ENCODE measurements at places on chromosomes 11 and 22.

GRCh38 chr11:16011396-16011795, 344.9 kb downstream of the SOX6 start:
- DNase-seq: no peak

DNA sequence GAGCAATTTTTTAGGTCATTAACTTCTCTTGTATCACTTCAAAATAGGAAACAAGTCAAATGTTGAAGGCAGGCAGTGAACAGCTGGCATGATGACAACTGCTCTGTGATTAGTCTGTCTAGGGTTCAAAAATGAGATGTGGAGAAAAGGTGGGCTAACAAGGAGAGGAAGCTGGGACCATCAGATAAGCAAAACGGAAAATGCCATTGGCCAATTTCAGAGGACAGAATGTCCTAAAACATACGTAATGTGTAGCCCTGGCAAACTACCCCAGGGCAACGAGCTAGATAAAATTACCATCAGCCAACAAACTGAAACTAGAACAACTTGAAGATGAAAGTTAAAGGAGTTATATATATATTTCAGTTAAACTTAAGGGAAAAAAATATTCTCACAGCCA, 93.2 kb downstream of the RELT start:
- no peak for DNase-seq

DNA sequence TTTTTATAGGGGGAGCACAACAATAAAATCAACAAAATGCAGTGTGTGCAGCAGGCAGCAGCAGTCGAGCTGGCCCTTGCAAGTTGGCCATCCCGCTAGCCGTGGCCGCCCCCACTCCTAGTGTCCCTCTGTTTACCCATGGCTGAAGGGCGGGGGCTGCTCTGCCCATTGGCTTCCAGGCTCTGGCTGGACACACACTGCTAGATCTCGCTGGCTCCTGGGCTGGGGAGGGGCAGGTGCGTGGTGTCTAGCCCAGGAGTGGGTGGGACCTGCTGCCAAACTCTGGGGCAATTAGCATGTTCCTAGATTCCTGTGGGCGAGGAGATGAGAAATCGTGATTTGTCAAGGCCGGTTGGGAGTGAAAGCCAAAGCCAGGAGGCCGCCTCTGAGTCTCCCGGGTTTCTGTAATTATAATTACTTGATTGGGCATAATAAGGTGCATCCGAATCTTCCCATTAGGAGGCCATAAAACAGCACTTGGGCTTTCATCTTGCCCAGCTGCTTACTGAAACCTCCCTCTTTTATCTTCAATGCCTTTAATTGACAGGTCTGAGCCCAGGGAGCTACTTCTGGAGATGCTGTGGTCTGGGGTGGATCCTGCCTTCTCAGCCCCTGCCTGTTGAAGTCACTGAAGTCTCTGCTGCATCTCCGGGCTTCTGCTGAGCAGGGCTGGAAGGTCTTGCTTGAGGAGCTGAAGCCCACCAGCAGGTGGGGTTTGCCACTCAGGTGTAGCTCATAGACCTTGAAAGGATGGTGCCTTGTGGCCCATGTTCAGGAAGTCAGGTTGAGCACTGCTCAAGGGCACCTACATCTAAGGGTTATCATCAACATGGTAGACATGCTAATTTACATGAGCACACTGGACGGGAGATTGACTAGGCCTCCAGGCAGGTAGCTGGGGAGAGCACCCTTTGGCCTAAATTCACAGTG, 44.5 kb upstream of the DKK3 start:
- no peak for DNase-seq

- no peak for DNase-seq
These were observed 874.4 kb upstream of the TENM4 start for GRCh38 chr11:80315200-80315599.

DNA sequence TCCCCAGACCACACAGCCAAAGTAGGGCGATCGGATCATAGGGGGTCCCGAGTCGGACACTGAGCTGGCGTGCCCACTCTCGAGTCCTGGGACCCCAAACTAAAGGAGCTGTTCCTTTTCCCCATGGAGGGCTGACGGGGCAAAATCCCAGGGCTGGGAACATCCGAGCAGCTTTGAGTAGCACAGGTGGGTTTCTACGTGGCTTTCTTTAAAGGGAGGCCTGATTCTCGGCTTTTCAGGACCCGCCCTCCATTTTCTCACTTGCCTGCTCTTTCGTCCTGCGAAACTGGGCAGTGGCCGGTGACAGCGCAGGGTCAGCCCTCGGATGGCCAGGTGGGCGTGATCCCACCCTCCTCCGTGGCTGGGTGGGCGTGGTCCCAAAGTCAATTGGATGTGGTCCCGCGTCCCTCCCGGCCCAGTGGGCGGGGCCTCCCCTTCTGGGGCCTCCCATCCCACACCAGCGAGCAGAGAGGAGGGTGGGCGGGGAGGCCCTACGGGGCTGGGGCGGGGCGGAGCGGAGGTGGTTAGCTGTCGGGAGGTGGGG, 17.5 kb upstream of the TXNRD2 start:
- no peak for DNase-seq

DNA sequence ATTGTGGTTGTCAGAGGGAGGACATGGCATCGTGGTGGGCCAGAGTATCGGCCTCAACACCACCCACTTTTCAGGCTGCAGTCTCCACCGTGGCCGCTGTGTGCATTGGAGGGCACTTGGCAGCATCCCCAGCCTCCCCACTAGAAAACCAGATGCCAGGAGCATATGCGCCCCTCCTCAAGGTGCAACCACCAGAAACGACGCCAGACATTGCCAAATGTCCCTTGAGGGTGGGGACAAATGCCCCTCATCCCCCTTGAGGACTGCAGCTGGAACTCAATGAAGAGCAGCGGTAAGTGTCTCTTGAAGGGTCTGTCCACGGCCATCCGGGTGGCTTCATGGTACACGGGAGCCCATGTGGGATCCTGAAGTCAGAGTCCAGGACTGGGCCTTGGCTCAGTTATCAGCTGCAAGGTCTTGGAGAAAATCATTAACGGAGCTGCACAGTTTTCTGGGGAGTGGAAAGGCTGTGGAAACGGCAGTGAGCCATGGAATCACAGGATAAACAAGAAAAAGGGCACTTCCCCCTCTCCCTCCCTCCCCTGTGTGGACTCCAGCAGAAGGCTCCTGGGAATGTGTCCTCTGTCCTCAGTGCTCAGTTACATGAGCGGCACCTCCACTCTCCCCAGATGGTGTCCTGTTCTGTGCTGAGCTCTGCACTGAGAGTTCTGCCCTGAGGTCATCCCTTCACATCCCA, 324.4 kb upstream of the B3GAT1 start:
- DNase-seq: no peak

- no peak for DNase-seq
These were observed 53.4 kb upstream of the PARVG start for GRCh38 chr22:44127356-44127755.

GRCh38 chr11:126444072-126444471, 88.6 kb downstream of the ST3GAL4 start:
- DNase-seq: no peak

DNA sequence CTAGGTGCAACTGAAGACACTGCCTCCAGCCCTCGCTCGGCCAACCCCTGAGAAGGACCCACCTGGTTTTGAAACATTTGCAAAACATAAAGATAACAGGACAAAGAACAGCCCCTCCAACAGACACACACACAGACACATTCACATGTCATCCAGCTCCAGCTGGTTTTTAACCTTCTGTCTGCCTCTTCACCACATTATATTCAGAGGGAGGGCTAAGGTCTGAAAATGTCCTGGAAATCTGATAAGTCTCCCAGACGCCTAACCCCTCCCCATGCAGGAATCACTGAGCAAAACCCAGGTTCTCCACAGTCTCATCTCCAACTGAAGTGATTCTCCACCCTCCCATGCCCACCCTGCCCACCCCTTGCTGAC, 29.4 kb downstream of the PACSIN2 start:
- DNase-seq: no peak

All from H4 (cell line).